Fibroblast of mammary gland (primary cell): ENCODE measurements at places on chromosomes 6 and 20.

GRCh38 chr6:15739353-15739752, 76.5 kb upstream of the DTNBP1 start:
- no peak for DNase-seq

GRCh38 chr20:33853507-33853813, 42.3 kb downstream of the CHMP4B start:
- DNase-seq, result no peak

- peak; percentile 4 for DNase-seq
These were observed 199.1 kb downstream of the COL9A1 start for GRCh38 chr6:70103798-70104197.

- peak; percentile 21 for DNase-seq
These were observed 14.5 kb upstream of the WFDC12 start for GRCh38 chr20:45138561-45139300.

DNA sequence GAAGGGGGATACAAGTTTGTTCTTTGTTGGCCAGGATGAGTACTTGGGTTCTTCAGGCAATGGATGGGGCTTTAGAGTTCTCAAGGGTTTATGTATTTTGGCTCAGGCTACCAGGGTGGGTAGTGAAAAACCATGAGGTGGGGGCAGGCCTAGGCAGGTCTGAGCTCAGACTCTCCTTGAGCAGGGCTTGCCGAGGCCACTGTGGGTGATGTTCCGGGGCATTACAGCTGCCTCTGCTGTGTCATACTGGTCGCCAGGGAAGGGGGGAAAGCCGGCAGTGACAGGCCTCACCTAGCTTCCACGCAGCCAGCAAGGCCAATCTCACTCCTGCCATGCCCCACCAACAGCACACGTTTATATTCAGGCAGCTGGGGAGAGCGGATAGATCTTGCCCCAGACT, 79.6 kb downstream of the BCKDHB start:
- no peak for DNase-seq

DNA sequence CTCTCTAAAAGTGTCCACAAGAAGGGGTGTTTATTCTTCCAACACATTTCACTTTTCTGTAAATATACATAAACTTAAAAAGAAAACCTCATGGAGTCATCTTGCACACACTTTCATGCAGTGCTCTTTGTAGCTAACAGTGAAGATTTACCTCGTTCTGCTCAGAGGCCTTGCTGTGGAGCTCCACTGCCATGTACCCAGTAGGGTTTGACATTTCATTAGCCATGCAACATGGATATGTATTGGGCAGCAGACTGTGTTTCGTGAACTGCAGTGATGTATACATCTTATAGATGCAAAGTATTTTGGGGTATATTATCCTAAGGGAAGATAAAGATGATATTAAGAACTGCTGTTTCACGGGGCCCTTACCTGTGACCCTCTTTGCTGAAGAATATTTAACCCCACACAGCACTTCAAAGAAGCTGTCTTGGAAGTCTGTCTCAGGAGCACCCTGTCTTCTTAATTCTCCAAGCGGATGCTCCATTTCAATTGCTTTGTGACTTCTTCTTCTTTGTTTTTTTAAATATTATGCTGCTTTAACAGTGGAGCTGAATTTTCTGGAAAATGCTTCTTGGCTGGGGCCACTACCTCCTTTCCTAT, 17.9 kb downstream of the IRF4 start:
- no peak for DNase-seq

- peak; percentile 11 for DNase-seq
These were observed 130.5 kb upstream of the DTNBP1 start for GRCh38 chr6:15793288-15793687.

- no peak for DNase-seq
These were observed 40.0 kb downstream of the PLG start for GRCh38 chr6:160742090-160742489.

GRCh38 chr20:9255171-9255570, 186.3 kb downstream of the PLCB4 start:
- no peak for DNase-seq

GRCh38 chr6:6581054-6581453, 7.5 kb upstream of the LY86 start:
- DNase-seq, result no peak

- DNase-seq, result peak; percentile 61
These were observed 38.8 kb downstream of the ERMARD start for GRCh38 chr6:169789944-169790927.

DNA sequence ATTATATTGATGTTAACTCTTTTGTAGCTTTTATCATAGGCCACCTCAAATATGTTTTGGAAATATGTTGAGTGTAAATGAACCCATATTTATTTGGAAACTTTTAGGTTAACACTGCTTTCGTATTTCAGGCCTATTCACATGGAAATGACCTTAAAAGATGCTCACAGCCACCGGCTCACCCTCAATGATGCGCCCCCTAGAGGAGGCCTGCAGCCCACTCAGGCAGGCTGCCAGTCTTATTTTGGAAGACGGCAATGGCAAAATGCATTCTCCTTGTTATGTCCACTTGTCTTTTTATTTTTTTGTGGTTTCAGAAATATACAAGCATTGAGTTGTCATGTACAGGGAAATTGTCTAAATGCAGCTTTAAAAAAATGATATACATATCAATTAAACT, 869.7 kb downstream of the PHF3 start:
- DNase-seq, result peak; percentile 13

- peak; percentile 90 for DNase-seq
These were observed 195.8 kb downstream of the HAO1 start for GRCh38 chr20:7744411-7744810.

GRCh38 chr6:5659467-5659866, 347.3 kb downstream of the NRN1 start:
- DNase-seq, result no peak

DNA sequence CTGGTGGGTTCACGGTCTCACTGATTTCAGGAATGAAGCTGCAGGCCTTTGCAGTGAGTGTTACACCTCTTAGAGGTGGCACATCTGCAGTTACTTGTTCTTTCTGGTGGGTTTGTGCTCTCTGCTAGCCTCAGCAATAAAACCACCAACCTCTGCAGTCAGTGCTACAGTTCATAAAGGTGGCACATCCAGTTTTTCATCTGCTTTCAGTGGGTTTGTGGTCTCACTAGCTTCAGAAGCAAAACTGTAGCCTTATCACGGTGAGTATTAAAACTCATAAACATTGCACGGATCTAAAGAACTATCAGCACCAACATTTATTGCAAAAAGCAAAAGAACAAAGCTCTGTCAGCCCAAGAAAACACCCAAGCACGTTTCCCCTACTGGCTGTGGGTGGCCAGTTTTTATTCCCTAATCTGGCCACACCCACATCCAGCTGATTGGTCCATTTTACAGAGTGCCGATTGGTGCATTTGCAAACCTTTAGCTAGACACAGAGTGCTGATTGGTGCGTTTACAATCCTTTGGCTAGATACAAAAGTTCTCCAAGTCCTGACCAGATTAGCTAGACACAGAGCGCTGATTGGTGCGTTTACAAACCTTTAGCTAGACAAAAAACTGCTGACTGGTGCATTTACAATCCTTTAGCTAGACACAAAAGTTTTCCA, 3.4 kb upstream of the TMEM14C start:
- peak; percentile 45 for DNase-seq

GRCh38 chr20:33679758-33680485, 5.7 kb upstream of the NECAB3 start:
- DNase-seq, result no peak

DNA sequence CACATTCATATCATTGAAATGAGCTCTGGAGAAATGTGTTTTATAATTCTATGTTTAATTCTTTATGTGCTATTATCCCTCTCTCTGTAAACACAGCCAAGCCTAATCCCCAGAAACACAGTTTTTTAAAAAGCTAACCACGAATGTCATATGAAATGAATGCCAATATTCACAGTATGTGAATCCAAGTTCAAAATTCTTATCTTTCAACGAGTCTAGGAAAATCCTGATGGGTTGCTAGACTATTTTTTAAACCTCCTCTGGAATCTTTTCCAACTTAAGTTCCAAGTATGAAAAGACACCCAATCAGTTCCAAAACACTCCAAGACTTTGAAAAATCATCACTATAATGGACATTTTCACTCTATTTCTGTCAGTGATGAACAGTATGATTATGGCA, 689.3 kb downstream of the HACE1 start:
- DNase-seq, result no peak

DNA sequence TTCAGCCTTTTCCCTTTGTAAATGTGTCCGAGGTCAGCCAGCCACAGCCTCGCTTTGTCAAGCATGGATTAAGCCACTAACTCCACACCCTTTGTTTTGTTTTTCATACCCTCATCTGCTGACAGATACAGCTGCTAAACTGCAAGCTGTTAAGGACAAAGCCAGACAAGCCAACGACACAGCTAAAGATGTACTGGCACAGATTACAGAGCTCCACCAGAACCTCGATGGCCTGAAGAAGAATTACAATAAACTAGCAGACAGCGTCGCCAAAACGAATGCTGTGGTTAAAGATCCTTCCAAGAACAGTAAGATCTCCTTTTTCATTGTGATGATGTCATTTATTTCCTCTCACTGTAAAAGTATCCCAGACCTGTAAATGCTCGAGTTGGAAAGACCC, 269.3 kb downstream of the ARHGAP18 start:
- DNase-seq, result peak; percentile 51

DNA sequence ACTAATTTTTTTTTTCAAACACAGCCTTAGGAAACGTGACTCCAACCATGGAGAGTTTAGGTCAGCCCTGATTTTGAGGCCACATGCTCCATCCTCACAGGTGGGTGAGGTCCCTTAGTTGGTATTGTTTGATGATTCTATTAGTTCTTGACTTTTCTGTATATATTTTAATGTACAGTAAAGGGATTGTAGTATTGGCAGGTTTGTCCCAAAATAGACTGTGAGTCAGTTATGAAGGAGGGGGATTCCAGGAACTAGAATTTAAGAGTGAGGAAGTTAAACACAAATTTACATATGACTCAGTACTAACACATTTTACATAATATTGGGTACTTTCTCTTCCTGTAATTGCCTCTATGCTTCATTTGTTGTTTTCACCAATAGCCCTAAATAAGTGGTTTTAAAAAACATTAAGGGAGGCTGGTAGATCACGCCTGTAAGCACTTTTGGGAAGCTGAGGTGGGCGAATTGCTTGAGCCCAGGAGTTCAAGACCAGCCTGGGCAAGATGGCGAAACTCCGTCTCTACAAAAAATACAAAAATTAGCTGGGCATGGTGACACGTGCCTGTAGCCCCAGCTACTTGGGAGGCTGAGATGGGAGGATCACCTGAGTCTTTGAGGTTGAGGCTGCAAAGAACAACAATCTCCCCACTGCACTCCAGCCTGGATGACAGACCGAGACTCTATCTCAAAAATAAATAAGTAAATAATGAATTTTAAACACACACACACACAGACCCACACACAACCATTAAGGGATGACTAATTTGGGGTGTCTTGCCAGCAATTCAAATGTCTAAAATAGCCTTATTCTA, 81.8 kb downstream of the SGK1 start:
- DNase-seq, result peak; percentile 76

GRCh38 chr6:76814496-76815458, 648.5 kb downstream of the HTR1B start:
- no peak for DNase-seq

DNA sequence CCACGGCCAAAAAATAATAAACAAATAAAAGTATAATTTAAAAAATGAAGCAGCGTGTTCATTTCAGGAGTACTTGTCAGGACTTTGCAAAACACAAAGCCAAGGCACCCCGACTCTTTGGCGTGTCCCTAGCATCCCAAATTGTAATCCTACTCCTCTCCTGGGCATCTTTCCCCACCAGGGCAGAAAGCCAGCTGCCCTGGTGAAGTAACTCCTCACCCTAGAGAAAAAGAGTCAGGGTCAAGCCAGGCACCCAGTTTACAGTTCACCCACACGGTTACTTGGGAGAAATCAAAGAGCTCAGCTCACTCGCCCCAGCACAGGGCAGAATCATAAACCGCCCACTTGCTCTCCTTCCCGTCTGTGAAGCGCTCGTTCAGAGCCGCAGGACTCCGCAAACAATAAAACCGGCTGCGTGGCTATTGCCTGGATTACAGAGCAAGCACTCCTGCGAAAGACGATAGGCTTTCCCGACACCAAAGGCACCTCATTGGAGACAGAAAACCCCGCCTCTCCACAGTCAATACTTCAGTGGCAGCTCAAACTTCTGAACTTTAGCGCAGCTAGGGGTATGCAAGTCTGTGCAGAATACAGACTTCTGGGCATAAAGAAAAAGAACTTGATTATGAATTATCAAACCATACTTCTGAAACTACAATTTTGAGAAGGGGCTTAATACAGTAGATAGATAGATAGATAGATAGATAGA, 73.0 kb upstream of the NHSL1 start:
- DNase-seq, result peak; percentile 83

GRCh38 chr6:56050530-56051201, 175.3 kb upstream of the BMP5 start:
- no peak for DNase-seq

- peak; percentile 33 for DNase-seq
These were observed 245.1 kb downstream of the MYLK4 start for GRCh38 chr6:2505624-2506023.

DNA sequence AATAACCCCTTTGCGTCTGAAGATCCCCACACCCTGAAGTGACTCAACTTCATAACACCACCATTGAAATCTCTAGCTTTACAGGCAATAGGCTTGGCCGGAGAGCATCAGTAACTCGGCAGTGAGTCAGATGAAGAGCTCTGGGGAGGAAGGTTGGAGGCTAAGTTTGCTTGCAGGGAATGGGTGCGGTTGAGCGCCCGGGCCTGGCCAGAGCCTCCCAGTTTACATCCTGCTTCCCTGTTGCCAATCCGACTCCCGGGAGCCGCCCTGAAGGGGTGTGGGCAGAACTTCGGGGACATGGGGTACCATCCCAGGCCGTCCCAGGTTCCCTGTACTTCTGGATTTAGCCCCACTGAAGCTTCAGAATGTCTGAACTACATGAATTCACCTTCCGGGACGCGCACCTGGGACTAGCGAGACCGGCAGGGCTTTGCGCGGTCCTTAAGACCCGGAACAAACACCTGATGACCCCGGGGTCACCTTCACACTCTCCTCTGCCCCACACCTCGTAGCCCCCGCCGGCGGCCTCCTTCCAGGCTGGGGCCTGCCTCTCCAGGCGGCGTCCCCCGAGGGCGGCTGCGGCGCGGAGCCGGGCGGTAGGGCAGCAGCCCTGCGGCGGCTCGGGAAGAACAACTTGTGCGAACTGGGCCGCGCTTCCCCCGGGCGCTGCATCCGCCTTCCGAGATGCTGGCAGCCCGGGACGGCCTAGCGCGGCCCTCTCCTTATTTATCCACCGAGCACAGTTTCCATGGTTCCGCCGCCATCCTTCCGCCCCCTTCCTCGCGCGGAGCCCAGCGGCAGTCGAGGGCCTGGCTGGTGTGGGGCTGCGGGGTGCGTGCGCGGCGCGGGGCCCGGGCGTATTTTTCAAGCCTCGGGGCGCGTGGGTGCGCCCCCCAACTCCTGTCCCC, 56.6 kb upstream of the RREB1 start:
- DNase-seq, result peak; percentile 90

- no peak for DNase-seq
These were observed 24.4 kb downstream of the COMMD7 start for GRCh38 chr20:32718749-32719348.

DNA sequence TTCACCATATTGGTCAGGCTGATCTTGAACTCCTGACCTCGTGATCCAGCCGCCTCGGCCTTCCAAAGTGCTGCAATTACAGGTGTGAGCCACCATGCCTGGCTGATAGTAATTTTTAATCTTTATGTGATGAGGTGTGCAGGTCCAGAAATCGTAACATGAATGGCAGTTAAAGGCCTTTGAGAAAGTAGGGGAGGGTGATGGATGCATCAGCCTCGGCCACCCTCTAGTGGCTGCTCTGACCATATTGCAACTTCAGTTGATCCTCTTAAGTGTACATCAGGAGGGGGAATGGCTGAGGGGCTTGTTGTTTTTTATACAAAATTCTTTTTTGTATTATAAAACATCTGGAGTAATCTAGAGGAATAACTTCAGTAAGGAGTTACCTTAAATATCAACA, 193.0 kb downstream of the ZFAND3 start:
- peak; percentile 55 for DNase-seq

- no peak for DNase-seq
These were observed 9.2 kb upstream of the PREX1 start for GRCh38 chr20:48837014-48837413.
